ENCODE measurements at places on chromosomes 1 and 21.

GRCh38 chr1:157176016-157176415 is 37.8 kb upstream of the ETV3 start:
- no peak for DNase-seq

GRCh38 chr1:206766251-206766856 is 4.2 kb upstream of the IL19 start:
- DNase-seq: no peak

DNA sequence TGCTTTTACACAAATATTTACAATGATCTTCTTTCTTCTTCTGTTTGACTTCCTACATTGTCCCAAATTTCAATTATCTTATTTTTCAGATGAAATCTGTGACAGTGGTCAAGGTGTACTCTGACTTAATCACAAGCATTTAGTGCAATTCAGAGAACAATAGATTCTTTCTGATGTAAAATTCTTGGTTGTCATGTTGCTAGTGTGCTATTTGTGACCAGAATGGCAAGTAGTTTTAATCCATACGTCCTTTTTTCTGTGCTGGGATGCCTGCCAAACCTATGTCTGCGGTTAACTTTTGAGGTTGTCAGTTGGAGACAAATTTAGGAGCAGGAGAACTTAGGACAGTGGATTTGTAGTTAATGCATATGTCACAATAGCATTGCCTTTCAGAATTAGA is 31.0 kb downstream of the NCAM2 start:
- no peak for DNase-seq

DNA sequence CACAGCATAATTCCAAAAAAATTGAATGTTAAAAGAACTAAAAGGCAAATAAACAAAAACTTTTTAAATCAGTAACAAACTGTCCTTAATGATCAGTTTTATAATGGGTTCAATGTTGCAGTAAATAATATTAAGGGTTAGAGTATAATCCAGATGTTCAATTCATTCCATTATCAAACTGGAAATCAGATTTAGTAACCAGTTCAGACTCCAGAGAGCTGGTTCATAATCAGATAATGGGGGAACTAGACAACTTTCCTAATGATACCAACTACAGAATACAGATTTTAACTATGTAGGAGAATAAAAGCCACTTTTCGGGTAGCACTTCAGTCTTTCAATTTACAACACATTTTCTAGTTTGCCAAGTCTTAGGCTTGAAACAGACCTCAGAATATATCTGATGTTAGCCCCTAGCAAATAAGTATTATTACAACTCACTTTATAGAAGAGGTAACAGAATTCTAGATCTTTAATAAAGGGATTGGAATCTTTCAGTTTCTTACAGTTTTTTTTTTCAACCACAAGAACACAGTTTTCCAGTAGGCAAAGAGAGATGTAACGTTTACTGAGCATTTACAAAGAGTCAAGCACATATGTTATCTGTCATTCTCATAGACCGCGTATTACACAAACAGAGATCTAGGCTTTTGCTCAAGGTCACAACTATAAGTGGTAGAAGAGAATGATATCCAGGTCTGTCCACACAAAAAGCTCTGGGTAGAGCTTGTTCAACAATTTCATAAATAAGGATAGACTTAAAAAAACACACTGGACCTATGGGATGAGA is 1.9 kb upstream of the DCAF6 start:
- DNase-seq: no peak

- no peak for DNase-seq
Measured at GRCh38 chr1:156356262-156356874, 12.6 kb upstream of the RHBG start.

DNA sequence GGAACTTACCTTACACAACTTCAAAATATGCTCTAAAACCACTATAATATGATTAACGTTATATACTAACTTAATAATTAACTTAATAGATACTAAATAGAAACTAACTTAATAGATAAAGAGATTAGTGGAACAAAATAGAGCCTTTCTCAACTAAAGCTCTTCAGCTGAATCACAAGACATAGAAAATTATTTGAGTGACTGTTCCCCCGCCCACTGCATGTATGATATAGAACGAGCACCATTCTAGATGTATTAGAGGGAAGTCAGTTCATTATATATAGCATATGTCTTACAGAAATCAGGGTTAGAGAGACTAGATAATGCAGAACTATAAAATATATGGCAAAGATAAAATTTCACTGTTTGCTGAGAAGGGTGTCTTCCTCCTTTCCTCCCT is 16.3 kb downstream of the LYPLAL1 start:
- DNase-seq: no peak

- DNase-seq: no peak
Measured at GRCh38 chr1:37143800-37144199, 109.5 kb upstream of the GRIK3 start.

DNA sequence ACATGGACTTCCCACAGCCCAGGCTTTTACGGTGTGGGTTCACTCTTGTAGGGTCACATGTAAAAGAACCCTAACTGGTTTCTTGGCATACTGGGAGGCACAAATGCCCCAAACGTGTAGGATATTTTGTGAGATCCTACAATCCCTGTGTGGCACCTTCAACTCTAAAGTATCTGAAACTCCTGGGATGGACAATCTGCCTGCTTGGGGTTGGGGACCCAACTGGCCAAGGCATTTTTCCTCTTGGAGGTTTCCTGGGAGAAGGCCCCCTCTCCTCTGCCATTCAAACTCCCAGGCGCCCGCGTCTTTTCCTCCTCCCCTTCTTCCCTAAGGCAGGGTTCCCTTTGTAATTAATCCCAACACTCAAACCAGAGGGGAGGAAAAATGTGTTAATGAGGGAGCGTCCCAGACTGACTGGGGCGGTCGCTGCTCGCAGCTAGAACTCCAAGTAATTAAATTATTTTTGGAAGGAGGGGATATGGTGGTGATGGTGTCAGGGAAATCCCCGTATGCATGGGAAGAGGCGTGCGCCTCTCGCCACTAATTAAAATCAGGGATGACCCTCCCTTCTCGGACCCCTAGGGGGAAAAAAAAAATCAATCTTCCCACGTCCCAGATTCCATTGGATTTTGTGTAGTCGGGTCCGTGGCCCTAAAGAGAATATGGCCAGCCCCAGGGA is 681 bp upstream of the VANGL2 start:
- DNase-seq: no peak

DNA sequence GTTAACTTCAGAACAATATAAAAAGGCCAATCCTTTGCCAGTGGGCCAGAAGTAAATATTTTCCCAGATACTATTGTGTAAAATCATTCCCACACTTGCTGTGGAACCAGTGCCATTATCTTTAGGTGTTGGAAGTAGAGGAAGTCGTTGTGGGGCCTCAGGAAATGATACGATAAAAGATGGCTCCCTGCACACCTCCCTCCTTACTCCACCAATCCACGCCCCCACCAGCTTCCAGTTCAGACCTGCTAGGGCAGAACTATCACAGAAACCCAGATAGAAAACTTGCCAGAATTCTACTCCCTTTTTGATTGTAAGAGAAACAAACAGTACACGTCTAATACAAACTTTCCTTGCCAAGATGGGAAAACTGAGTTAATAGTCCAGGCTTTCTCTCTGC is 173.0 kb upstream of the FMN2 start:
- DNase-seq: no peak

DNA sequence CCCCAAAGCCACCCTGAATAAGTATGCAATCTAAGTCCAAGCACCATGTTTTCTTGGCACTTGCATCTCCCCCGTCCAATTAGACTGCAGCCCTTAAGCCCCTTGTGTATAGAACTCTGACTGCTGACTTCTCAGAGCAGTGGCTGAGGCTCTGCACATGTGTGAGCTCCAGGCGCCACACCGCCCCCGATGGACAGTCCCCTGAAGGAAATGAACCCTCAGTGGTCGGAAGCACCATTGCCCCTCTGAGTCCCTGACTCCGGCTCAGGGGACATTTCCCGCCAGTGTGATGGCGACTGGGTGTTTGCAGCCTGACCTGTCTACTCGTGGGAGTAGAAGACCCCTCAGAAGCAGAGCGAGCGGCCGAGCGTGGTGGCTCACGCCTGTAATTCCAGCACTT is 37.2 kb upstream of the SCCPDH start:
- no peak for DNase-seq

DNA sequence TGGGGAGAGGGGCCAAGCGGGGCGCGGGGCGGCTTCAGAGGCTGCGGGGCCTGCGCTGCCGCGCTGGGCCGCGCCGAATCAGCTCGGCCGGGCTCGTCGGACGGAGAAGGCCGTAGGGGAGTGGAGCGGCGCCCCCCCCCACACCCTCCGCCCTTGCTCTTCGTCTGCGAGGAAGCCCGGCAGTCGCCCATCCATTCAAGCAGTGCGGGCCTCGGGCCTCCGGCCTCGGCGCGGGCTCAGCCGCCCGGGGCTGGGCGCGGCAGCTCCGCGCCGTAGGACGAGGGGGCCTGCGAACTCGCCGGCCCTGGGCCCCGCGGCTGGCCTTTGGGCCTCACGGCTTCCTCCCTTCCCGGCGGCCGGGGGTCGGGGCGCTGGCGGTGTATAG is 564 bp downstream of the CTPS1 start:
- no peak for DNase-seq

GRCh38 chr1:225479341-225479740 is 51.5 kb upstream of the LBR start:
- DNase-seq: no peak

DNA sequence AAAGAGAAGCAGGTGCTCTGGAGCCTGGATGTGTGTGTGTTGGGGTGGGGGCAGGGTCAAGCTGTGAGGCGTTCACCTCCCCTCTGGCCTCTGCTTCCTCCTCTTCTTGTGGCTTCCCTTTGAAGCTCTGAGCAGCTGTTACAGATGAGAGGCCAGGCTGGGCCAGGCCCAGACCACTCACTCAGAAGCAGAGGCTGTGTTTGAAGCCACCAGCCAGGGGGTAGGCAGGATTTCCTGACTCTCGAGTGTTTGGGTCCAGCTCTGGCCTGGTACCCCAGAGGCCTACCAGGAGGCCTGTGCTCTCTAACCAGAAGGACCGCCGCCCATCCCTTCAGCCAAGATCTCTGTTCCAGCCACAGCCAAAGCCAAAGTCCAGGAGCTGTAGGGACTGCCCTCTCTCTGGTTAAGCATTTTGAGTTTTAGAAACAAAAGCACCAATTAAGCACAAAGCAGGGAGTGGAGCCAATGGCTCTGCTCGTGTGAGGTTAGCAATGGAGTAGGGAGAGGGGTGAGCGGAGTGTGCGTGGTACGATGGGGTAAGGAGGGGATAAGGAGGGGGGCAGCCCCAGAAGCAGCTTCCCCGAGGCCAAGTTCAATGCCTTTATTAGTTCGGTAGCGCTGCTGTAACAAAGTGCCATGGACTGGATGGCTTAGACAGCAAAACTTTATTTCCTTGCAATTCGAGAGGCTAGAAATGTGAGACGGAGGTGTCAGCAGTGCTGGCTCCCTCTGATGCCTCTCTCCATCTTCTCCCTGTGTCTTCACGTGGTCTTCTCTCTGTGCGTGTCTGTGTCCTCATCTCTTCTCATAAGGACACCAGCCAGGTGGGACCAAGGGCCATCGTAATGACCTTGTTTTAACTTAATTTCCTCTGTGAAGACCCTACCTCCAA is 20.5 kb downstream of the RCSD1 start:
- no peak for DNase-seq

DNA sequence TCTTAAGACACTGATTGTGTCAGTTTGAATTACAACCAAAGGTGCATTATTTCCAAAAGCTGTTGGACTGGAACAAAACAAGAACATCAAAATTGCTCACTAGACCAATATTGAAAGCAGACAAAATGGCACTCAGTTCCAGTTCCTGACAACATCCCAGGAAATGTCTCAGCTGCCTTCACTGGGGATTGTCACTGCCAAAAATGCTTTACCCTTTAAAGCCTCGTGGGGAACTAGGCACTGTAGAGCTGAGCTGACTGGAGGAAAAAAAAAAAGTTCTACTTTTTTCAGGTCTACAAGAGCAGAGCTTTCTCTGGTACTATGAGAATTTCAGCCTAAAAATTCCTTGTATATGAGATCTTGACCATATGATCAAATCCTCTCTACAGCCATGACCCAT is 21.9 kb downstream of the GPR52 start:
- no peak for DNase-seq

- no peak for DNase-seq
Measured at GRCh38 chr1:100736324-100736723, 16.8 kb downstream of the VCAM1 start.

DNA sequence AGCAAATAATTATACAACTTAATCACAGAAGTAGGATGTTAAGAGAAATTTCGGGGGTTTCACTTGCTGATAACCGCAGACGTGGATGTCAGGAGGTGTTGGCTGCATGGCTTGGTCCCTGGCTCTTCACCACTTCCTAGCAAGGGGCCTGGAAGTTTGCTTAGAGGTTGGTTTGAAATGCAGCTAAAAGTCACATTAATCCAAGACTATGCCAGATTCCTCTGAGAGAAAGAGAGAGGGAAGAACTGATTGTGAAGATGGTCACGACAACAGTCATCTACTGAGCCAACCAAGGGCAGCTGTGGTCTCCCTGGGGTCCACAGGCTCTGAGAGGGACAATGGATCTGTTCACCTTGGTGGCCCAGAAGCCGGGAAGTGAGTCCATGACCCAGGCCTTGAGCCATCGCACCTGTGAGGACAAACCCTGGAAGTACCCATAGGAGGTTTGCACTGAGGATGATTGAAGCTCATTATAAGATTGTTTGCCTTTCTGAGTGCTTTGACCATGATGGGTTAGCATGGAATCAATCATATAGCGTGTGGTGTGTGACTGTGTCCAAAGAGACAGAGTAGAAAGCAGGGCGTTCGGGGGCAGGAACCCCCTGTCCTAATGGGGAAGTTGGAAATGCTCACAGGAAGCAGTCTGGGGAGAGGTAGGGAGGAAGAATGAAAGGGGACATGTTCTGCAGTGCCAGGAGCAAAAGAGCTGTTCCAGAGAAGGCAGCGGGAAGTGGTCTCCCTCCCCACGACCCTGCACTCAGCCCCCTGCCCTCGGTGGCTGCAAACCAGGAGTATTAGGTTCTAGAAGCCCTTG is 47.1 kb downstream of the UMODL1 start:
- no peak for DNase-seq

DNA sequence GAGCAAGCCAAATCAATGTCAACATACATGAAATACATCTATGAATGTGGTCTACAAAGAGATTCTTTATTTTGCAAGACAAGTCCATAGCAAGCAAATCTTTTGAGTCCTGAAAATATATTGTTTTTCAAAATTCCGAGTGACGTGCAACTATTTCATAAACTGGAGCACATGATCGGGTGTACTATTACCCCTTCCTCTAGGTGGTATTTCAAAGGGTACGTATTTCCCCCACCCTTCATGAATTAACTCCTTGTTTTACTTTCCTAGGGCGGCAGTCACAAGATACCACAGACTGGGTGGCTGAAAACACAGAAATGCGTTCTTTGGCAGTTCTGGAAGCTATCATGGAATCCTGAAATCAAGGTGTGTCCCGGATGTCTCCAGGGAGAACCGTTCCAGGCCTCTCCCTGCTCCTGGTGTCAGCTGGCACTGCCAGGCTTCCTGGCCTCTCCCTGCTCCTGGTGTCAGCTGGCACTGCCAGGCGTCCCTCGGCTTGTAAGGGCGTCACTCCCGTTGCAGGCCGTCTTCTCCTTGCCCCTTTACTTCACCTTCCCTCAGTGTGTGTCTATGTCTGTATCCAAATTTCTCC is 55.3 kb downstream of the RIPK4 start:
- DNase-seq: no peak

DNA sequence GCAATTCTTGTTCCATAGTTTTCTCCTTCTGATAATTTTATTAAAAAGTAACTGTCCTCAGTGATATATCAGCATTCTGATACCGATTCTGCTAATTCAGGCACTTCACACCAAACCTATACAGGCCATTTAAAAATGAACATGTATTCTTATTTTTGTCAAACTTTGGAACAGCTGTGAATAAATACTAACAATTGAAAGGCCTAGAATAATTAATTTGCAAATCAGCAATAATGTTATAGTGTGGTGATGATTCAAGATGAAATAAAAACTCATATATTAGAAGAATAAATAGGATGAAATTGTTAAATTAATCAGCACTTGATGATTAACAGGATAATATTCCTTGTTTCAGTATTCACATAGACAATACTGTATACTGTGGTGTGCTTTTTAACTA is 9.9 kb downstream of the CDKN2C start:
- DNase-seq: no peak

All from stimulated activated CD8-positive, alpha-beta memory T cell treated with anti-CD3 and anti-CD28 coated beads, Interleukin-15, amount 100 ng/mL, for 24 hours (primary cell).